ENCODE measurements at places on chromosomes 12 and 14.

DNA sequence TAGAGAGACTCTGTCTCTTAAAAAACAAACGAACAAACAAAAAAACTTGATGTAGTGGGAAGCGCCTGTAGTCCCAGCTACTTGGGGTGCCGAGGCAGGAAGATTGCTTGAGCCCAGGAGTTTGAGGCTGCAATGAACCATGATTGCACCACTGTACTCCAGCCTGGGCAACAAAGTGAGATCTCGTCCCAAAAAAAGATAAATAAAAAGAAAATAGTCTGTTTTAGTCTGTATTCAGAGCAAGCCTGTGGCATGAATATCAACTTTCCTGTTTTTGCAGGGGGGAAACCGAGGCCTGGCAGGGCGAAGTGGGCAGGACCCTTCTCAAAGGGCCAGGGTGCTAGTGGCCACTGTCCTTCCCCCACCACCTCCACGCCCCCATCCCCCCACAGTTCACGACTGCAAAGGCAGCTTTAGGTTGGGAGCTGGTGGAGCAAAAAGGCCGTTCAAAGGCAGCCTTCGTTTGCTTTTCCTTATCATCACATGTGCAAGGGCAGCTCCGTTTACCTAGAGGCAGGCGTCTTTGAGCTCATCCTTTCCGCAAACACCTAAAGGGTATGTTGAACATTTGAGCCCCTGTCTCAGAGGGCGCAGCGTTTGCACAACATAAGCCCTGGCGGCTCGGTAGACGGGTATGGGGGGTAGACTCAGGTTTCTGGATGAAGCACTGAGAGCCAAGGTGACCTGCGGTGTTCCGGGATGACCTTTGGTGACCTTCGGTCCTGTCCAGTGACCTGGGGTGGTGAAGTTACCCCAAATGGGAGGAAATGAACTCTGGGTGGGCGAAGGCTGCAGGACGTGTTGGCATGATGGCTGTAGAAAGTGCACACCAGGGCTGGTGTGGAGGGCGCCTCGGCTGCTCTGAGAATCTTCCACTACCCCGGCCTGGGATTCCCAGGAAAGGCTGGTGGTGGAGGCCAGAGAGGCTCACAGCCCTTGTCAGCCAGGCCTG is 8.7 kb upstream of the MEG3 start:
- DNase-seq = no peak

DNA sequence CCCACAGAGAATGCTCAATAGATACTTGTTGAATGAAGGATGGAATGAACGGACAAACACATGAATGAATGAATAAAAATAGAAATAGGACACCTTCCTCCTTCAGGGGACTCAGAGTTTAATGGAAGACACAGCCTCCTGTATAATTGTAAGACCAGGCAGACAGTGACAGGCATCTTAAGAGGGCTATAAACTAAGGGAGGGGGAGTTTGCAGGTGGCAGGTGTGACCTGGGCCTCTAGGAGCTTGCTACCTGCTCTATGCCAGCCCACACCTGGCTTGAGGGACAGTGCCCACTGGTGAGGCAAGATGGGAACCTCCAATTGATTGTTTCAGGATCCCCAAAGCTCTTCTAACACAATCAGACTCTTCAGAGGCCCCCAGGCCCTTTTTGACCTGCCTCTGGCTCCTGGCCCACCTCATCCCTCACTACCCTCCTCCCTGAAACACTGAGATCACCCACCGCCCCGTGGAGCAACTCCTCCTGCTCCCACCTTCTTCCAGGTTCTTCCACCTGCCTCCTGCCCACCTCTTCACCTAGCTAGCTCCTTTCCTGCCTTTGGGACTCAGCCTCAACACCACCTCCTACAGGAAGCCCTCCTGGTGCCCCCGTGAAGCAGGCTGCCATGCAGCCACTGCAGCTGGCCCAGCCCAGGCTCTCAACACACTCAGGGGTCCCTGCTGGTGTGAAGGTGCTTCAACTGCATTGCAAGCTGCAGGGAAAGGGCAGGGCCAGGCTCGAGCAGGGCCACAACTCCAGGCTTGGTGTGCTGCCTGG is 9.4 kb downstream of the SERPINA3 start:
- DNase-seq = no peak

- no peak for DNase-seq
Measured at GRCh38 chr12:9669534-9669933, at the start of gene CLEC2D. CLEC2D (plus strand) TSS chr12:9669713; CDS start chr12:9669735, 22 bp downstream.

- DNase-seq = no peak
Measured at GRCh38 chr12:108565976-108566375, 3.6 kb downstream of the ISCU start.

Data from tongue (tissue), 3 donors.